ENCODE measurements at places on chromosomes 6 and 20.

GRCh38 chr6:101762851-101763250 lies 369.3 kb downstream of the GRIK2 start:
- DNase-seq = no peak

DNA sequence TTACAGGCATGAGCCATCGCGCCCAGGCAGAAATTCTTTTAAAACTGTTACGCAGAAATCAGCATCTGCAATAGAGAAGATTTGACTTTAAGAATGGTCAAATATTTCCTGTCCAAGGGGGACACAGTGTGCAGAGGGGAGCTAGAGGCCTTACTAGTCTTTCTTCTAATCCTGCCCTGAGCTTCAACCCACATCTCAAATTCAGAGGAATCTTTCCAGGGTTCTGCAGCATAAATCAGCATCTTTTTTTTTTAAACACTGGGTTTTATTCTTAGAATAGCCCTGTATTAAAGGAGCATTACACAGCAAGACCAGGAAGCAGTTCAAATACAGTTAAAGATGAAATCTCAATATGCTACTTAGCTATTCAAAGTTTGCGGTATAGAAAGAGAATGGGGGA lies 81.1 kb downstream of the DTNBP1 start:
- DNase-seq = no peak

DNA sequence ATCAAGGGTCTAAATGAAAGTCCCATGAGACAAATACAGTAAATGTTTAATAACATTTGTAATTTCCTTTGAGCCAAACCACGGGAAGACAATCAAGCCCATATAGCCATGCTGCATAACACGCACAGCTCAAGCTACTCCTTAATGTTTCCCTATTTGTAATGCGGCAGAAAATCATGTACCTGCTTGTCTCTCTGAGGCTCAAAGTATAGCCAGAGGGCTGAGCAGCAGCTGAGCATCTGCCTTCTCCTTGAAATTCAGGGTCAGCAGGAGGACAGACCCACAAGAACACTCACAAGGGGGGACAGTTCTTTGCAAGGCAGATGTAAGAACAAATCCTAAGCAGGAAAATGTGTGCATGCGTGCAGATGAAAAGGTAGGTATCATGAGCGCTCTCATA lies 45.8 kb upstream of the JARID2 start:
- DNase-seq = no peak

GRCh38 chr6:110180228-110181008 lies at the start of gene CDC40:
Gene CDC40, plus strand, starts transcription at chr6:110180427. Its CDS starts 18 bp downstream, at chr6:110180445.
- DNase-seq = no peak

GRCh38 chr6:140857739-140858380 lies 1274.9 kb upstream of the GJE1 start:
- peak; percentile 79 for DNase-seq

DNA sequence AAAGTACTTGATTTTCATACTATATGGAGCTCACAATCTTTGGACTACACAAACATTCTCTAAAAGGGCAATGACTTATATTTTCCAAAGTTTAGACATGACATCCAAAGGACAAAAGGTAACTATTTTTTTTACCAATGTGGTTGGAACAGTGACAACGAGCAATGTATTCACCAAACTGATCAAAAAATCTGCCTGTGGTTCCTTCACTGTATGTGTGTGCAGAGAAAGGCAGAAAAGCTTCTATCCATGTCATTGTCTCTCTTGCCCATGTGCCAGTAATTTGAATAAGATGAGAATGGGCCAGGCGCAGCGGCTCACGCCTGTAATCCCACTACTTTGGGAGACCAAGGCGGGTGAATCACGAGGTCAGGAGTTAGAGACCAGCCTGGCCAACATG lies 25.5 kb downstream of the MCUR1 start:
- no peak for DNase-seq

DNA sequence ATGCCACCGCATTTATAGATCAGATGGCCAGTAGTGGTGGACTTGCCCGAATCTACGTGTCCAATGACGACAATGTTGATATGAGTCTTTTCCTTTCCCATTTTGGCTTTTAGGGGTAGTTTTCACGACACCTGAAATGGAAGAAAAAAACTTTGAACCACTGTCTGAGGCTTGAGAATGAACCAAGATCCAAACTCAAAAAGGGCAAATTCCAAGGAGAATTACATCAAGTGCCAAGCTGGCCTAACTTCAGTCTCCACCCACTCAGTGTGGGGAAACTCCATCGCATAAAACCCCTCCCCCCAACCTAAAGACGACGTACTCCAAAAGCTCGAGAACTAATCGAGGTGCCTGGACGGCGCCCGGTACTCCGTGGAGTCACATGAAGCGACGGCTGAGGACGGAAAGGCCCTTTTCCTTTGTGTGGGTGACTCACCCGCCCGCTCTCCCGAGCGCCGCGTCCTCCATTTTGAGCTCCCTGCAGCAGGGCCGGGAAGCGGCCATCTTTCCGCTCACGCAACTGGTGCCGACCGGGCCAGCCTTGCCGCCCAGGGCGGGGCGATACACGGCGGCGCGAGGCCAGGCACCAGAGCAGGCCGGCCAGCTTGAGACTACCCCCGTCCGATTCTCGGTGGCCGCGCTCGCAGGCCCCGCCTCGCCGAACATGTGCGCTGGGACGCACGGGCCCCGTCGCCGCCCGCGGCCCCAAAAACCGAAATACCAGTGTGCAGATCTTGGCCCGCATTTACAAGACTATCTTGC lies 725 bp downstream of the EEF1A1 start:
- DNase-seq = no peak

DNA sequence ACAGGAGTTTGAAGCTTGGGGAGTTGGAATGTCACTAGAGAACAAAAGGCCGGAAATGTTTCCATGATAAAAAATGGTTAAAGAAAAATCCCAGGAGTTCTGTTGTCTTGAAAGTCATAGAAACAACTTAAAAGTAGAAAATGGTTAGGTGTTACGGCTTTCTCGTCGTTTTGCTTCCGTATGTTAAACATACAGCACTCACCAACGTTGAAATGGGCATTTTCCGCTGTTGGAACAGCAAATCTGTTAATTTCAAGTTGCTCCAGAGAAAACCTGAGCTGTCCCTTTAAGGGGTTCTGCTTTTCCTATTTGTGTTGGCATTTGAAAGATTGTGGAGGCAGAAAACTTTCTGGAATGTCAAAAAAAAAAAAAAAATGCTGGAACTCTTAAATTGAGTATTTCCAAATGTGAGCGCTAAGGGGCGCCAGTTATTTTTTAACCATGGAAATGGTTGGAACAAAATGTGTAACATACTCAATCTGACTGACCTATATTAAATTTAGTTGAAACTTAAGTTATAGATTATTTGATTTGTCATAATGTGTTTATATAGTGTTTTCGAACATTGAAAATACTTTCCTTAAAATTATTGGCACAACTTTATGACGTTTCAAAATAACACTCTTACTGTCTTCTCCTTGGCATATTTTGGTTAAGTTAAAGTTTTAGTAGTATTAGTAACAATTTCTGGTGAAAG lies 2.2 kb downstream of the QKI start:
- DNase-seq = peak; percentile 73

- DNase-seq = no peak
Measured at GRCh38 chr6:36109092-36109491, 21.2 kb upstream of the MAPK13 start.

- no peak for DNase-seq
Measured at GRCh38 chr6:128446497-128446896, 73.9 kb downstream of the PTPRK start.

DNA sequence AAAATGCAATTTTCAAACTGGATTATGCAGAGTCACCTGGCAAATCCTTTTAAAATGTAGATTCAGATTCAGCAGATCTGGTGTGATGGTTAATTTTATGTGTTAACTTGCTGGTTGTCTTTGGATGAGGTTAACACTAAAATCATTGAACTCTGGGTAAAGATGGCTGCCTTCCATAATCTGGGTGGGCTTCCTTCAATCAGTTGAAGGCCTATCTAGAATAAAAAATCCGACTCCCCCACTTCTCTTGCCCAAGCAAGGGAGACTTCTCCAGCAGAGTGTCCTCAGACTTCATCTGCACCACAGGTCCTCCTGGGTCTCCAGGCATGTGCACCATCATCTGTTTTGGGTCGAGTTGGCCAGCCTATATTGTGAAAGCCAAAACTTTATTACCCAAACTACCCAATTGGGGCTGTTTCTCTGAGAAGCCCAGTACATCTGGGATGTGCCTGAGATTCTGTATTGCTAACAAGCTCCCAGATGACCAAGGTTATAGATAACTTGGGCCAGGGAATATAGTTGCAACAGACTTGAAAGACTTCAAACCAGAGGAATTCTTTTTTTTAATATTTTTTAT lies 1.6 kb upstream of the SLC17A5 start:
- no peak for DNase-seq

DNA sequence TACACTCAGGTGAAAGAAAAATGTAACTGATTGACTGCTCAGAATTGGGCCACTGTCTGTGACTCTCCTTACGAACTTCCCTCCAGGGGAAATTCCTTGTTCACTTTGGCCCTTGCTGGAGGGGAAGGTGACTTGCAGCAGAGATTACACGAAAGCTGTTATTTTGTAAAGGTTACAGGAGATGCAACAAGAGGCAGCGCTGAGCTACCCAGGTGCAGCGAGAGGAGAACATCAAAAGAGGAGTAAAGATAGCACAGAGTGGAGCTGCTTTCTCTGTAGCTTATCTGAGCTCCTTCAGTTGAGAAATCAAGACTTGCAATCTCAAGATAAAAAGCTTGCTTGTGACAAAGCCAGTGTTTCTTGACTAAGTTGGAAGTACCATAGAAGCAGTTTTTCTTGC lies 144.6 kb downstream of the ARHGAP18 start:
- no peak for DNase-seq

DNA sequence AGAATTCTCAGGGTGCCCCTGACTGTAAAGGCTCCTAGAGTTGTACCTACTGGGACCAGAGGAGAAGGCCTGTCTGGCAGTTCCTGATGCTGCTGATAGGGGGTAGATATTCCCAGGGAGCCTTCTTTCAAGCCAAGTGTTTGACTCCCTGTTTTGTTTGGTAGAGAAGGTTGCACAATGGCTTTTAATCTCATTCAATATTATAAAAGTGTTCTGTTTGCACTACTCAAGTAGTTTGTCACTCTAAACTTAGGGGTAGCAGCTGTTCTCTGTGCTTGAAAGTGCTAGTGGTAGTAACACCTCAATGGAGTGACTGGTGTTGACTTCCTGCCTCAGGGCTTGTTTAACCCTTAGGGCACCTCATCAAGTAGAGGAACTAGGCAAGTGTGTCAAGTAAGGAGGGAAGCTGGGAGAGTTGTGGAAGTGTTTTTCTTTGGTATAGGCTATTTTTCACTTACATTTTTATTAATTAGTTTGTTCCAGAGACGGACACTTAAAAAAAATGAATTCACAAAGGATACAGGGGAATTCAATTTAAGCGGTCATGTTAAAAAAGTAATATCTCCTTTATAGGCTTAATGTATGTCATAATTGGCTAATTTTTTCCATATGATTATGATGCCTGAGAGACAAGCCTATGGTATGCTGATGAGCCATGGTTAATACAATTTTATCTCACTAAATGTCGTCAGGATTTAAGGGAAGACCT lies 38.1 kb downstream of the BICRAL start:
- no peak for DNase-seq

DNA sequence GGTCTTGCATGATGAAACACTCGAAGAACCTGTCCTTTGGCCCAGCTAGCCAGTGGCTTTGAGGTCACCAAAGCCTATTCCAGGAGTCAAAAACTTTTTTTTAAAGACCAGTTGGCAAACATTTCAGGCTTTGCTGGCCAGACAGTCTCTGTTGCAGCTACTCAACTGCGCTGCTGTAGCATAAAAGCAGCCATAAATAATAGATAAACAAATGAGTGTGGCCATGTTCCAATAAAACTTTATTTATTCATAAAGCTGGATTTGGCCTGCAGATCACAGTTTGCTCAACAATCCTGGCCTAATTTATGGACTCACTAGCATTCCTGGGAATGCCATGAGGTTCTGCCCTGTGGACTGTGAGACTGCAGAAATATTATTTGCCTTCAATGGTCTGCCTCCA lies 68.8 kb upstream of the LTV1 start:
- no peak for DNase-seq

- no peak for DNase-seq
Measured at GRCh38 chr6:75084018-75084417, 121.8 kb downstream of the COL12A1 start.

GRCh38 chr6:106913111-106913510 lies 61.4 kb downstream of the CD24 start:
- no peak for DNase-seq

- no peak for DNase-seq
Measured at GRCh38 chr6:166855416-166855815, 100.9 kb downstream of the RNASET2 start.

- DNase-seq = no peak
Measured at GRCh38 chr6:38427492-38428210, 212.1 kb downstream of the BTBD9 start.

- no peak for DNase-seq
Measured at GRCh38 chr6:20455251-20455940, 53.7 kb downstream of the E2F3 start.

DNA sequence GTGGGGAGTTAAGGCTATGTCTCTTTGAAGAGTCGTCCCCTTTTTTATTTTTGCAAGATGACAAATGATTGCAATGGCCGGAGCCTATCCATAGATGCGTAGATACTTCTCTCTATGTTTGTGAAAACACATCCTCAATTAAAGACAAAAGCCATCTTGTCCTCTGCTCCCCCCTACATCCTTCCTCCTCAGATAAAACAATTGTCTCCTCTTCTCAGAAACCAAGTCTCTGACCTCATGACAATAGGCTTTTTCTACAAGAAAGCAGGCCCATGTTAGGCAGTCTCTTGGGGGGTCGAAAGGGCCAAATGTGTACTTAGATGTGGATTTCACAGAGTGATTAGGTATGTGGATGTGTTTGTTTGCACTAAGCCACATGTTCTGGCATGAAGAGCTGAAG lies 51.1 kb upstream of the SSTR4 start:
- DNase-seq = no peak

GRCh38 chr20:11047559-11047958 lies 373.8 kb upstream of the JAG1 start:
- DNase-seq = no peak

DNA sequence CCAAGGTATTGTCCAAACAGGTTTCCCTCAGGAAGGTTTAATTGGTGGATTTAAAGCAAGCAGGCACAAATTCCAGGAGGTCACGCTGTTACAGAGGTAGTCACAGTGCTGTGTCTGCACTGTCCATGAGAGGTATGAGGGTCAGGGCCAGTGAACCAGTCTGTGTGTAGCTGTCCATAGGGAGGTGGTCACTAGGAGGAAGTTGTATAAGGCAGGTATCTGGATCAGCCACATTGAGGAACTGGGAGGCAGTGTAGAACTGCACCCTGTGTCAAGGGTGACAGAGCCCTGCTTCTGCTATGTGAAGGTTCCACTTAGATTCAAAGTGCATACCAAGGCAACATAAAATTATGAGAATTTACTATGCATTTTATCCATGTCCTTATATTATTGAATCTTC lies 73.3 kb downstream of the MAP3K4 start:
- DNase-seq = no peak

DNA sequence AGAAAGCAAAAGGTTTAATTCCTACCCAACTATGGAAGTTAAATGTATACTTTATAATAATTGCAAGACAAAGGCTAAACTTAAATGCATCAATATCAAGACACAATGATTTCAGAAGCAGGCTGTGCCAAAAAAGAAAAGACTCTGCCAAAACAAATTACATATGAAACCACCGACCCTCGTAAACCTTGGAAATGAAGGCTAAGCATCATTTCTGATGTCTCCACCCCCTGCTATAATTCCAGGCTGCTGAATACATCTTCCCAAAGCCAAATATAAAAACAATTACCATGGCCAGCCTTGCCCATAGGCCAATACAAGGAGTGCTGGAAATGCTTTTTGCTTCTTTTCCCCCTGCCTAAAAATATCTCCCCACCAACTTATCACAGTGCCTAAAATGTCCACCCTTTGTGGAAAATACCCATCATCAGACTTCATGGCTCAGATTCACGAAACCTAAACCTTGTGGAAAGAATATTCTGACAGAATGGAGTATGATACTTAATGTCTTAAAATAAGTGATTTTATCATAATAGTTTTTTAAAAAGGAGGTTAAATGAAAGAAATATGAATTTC lies 37.4 kb downstream of the RCAN2 start:
- DNase-seq = peak; percentile 36
